Tongue (tissue), 3 donors: ENCODE measurements at places on chromosomes 12 and 14. TPM values are rescaled to one million over a fixed set of nuclear protein-coding genes. Genes with fewer than 3 reads are reported as not detected.

The HPD gene
- 1.0 TPM for total RNA-seq

The KLRK1 gene
- 1.7 TPM for total RNA-seq

DNA sequence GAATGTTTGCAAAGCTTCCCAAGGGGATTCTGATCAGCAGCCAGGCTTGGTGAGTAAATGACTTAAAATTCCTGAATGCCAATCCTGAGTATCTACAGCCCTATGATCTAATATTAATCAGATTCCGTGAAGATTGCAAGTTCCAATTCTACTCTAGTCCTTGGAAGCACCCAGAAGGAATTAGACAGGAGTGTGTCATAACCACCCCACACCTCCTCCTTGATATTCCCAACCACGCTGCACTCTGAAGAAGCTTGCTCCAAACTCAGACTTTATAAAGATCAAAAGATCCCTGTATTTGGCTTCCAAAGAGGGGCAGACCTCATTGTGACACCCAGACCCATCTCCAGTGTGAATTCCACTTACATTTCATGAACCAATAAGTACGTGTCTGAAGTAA is 306.0 kb downstream of the BCL11B start:
- no peak for DNase-seq

DNA sequence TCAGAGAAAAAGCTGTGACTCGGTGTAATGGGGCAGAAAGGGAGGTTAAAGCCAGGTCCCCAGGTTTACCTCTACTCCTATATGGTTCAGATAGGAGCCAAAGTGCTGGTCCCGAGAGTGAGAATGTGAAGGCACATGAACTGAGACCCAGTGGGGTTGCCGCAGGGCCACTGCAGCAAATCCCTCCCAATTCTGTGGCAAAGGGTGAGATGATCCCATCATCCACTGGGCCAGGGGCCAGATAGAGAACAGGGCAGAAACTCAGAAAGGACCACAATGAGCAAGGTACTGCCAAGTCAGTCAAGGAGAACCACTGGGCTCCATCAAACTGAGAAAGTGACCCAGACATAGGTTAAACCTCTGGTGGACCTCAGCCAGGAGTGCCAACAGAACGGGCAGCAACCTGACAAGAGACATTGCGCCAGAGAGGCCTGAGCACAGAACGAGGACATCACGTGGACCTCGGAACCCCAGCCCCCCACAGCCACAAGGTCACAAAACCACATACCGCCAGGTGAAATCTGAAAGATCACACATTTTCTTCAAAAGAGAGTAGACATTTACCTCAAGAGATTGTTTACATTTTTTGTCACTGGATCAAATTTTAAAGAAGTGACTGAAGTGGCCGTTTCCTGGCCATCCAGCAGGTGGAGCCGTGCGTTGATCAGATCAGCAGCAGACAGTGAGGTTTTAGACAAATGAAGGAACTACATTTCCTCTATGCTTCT is 20.5 kb upstream of the ITPR2 start:
- DNase-seq: peak; percentile 79

DNA sequence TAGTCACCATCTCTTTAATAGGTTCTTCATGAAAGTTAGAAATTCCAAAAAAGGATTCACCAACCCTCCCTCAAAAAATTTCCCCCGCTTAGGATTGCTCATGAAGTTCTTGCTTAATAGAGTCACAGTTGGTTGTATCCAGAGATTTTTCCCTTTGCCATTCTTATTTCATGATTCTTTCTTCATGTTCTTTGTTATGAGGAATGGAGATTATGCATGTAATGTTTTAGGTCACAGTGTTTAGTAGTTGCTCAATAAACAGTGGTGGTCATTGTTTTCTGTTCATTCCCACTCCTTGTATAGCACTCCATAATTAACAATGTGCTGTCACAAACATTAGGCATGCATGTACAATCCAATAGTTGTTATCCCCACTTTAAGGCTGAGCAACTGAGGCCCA is 51.2 kb upstream of the RTRAF start:
- DNase-seq: no peak

- DNase-seq: no peak
These were observed 570 bp upstream of the MRPS35 start for GRCh38 chr12:27709932-27710591.
